ENCODE measurements at places on chromosomes 11 and 22.

DNA sequence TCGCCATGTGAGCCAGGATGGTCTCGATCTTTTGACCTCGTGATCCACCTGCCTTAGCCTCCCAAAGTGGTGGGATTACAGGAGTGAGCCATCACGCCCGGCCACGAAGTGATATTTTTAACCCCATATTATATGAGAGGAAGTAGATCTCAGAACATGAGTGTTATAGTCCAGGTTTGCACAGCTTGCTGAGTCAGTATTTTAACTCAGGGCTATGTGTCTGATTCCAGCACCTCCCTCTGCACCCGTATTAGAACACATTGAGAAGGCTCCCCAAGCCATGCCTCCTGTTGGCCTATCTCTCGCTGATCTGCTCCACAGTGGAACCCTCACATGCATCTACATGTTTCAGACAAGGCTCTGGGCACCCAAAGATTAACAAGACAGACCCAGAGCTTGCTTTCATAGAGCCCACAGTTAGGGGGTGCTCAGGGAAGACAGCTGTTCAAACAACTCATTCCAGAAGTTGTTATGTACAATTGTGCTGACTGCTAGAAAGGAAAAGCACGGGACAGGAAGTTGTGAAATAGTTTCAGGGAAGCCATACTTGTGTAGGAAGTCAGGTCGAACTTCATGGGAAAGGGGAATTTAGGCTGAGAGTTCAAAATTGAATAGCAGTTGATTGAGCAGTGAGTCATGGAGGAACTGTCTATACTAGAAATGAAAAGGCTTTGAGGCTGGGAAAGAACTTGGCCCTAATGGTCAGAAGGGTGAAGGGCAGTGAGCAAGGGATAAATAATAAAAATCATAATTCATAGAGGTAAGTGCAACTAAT, 49.3 kb upstream of the CLPB start:
- no peak for DNase-seq

GRCh38 chr11:83982825-83983224, 696.7 kb upstream of the CCDC90B start:
- peak; percentile 14 for DNase-seq

- DNase-seq, result no peak
These were observed 113.1 kb downstream of the ETS1 start for GRCh38 chr11:128474036-128474874.

- no peak for DNase-seq
These were observed 33.7 kb upstream of the BRSK2 start for GRCh38 chr11:1356007-1356435.

DNA sequence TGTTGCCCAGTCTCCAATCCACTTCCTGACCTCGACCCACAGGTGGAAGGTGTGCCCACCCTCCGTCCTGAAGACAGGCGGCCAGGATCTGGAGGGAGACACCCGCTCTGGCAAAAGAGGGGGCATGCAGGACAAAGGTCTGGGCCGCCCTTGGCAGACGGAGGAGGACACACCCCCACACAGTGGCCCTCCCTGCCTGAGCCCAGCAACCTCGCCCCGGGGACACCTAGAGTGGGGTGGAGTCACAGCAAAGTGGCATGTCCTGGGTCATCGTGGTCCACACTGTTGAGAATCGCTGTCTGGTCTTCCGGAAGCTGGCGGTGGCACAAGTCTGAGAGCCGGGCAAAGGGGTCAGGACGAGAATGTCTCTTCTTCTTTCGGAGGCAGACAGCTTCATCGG, 47.9 kb downstream of the IGSF9B start:
- no peak for DNase-seq

GRCh38 chr22:36002084-36002483, 26.5 kb downstream of the RBFOX2 start:
- DNase-seq, result no peak

DNA sequence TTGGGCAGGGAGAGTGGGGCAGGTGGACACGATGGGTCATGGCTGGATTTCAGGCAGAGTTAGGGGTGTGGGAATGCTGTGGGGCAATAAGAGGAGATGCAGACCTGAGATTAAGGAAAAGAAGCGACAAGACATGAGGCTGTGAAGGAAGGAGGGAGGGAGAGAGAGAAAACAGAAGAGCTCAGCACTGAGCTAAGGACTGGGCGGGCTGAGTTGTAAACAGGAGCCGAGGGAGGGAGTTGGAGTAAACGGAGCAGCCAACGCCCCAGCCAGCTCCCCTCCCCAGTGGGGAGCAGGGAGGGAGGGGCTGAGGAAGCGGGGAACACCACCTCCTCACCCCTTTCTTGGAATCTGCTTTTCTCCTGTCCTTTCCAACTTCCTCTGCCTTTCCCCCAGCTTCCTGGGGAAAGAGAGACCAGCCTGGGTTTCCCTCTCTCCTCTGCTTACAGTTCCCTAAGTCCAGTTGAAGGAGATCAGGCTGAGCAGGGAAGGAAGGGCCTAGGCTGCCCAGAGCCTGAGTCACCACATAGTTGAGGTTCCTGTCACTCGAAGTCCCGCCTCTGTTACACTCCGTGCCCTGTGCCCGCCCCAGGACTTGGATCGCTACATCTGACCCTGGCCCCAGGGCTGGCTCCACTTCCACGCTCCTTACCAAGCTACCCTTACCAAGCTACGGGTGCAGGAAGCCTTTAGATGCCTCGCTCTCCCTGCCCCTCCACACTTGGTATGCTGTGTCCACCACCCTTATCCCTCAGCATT, 6.7 kb upstream of the AHNAK start:
- no peak for DNase-seq

- DNase-seq, result no peak
These were observed 1.9 kb upstream of the EMID1 start for GRCh38 chr22:29203488-29204454.

- no peak for DNase-seq
These were observed 47.8 kb upstream of the OR5P2 start for GRCh38 chr11:7844521-7844920.

DNA sequence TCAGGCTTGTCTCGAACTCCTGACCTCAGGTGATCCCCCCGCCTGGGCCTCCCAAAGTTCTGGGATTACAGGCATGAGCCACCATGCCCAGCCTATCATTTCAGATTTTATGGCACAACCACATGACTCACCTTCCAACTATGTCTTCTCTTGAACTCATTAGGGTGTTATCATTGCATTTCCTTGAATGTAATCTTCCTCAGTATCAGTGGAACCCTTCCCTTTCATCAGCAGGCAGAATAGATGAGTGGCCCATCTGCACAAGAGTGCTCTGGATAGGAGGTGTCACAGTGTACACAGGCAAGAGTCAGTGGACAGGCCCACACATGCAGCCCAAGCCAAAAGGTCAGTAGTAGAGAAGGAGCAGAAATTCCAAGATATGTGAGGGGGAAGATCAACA, 29.1 kb upstream of the AQP11 start:
- no peak for DNase-seq

DNA sequence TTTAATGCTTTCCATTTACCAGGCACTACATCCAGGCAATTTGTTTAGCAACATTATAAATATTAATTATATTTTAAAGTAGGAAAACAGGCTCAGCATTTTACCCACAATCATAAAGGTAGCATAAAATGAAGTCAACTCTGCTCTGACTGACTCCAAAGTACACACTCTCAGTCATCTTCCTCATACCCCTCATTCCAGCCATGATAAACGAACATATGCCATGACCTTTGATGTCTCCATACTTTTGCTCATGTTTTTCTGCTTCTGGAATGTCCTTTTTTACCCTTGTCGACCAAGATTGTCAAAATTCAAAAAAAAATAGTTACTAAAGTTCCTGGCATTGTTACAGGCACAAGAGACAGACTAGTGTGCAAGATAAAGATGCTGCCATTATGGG, 77.7 kb upstream of the SOX6 start:
- no peak for DNase-seq

GRCh38 chr11:133834682-133835592, 10.4 kb downstream of the SPATA19 start:
- DNase-seq, result peak; percentile 63

DNA sequence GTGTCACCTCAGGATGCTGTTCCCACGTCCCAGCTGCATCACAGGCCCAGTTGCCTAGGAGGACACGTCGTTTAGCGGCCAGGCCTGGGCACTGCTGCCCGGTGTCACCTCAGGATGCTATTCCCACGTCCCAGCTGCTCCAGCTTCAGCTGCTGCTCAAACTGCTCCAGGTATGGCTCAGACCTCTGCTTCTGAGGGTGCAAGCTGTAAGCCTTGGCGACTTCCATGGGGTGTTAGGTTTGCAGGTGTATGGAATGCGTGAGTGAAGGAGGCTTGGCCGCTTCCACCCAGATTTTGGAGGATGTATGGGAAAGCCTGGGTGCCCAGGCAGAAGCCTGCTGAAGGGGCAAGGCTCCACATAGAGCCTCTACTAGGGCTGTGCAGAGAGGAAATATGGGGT, 205.3 kb upstream of the B3GAT1 start:
- DNase-seq, result no peak

DNA sequence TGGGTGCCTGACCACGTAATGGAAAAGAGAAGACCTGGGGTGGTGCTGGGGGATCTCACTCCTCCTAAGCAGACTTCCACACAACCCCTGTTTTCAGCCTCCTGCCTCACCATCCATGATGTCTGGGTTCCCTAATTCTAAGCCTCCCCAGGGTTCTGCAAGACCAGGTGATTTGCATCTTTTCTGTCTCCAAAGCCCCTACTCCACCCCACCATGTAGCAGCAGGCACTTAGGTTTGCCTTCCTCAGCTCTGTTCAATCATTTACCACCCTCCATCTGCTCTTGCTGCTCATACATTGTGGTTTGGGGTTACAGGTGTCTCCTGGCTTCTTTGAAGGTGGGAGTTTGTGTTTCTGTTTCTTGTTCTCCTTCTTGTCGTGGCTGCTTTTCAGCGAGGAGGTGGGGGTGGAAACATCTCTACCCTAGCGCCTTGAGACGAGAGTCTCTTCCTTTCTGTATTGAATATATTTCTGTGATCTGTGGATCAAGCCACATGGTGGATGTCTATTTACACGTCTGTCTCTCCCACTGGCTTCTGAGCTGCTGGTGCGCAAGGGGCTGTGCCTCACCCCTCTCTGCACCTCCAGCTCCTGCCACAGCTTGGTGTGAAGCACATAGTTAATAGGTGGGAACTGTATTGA, 6.6 kb upstream of the SSTR3 start:
- no peak for DNase-seq

- peak; percentile 10 for DNase-seq
These were observed 20.4 kb downstream of the ALKBH8 start for GRCh38 chr11:107545101-107545514.

DNA sequence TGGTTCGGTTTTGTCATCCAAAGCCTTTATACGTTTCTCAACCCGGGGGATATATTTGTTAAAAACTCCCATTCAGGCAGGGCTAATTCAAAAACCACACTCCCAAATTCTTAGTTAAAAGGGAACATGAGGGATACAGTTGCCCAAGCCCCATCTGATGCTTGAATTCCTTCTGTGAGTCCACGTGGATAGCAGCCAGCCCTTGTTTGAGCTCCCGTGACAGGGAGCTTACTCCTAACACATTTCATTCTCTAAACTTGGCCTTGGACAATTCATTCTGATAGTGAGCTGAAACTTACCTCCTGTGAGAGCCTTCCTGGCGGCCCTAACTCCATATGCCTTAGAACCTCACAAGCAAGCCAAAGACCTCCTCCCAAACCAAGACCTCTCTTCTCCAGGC, 357.5 kb downstream of the TENM4 start:
- DNase-seq, result no peak

DNA sequence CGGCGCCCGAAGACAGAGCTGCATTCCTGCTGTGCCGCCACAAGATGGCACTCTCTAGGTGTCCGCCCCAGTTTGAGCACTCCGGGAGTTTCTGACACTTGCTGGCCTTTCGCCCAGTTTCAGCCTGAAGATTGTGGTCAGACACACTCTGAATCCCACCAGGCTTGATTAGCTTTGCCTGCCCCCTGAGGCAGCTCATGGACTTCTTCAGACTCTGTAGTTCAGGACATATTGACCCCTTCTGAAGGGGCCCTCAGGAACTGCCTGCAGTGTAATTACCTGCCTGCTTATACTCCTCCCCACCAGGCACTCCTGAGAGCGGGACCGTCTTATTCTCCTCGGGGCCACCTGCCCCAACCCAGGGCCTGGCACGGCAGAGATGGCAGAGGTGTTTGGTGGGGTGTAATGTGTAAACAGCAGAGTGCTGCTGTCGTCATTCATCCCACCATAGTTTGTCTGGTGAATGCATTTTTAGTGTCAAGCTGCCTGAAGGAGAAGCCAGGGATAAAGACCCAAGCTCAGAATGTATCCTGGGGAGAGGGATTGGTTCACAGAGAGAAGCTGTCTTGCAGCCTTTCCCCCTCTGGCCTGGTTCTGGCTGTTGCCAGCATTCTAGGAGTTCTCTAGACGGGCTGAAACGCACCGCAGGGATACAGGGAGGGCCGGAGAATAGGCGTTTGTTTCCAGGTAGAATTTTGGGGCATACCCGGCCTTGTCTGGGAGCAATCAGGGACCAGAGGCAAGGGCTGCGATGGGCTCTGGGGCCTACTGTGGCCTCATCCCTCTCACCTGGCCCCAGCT, 46.4 kb downstream of the EIF3F start:
- DNase-seq, result peak; percentile 74

DNA sequence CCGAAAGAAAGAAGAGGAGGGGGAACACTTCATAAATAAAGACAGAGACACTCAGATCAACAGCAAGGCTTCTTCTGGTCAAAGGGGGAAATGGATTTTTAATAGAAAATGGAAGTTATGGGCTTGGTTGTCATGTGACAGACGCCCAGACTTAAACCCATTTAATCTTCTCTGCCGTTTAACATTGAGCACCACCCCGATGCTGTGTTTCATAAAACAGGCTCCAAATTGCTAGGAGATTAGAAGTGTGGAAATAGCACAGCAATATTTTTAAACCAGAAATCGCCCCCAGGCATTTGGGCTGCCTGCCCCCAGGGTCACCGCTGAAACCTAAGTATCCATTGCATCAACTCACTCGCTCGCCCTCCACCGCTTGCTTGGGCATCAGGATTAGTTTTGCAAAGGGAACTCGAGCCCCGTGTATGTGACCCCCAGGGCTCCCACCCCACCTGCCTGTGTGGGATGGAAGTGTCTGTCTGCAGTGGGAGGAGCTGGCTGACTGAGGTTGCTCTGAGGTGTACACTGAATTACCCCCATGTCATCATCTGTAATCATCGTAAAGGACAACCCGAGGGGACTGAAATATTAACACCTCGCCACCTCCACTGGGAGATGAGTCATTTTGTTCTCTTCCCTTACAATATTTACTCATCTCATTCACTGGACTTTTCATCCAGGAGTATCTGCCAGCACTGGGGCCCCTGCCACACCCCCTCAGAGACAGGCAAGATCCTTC, 10.7 kb downstream of the DSCAML1 start:
- no peak for DNase-seq

DNA sequence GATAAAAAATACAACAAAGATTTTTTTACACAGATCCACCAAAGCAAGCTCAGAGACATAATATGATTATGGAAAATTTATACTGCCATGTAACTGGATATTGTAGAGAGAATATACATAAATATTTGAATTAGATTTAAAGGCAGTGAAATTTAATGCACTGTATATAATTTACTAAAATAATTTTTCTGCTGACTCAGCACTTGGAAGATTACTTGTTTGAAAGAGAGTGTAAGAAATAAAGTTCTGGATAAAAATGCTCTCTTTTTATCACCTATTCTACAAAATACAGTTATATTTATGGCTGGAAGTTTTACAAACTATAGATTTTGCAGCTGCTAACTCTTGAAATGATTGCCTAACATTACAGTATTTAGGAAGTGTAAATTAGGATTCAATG, 628.3 kb upstream of the CHORDC1 start:
- no peak for DNase-seq
